ENCODE measurements at places on chromosomes 2 and 18.

DNA sequence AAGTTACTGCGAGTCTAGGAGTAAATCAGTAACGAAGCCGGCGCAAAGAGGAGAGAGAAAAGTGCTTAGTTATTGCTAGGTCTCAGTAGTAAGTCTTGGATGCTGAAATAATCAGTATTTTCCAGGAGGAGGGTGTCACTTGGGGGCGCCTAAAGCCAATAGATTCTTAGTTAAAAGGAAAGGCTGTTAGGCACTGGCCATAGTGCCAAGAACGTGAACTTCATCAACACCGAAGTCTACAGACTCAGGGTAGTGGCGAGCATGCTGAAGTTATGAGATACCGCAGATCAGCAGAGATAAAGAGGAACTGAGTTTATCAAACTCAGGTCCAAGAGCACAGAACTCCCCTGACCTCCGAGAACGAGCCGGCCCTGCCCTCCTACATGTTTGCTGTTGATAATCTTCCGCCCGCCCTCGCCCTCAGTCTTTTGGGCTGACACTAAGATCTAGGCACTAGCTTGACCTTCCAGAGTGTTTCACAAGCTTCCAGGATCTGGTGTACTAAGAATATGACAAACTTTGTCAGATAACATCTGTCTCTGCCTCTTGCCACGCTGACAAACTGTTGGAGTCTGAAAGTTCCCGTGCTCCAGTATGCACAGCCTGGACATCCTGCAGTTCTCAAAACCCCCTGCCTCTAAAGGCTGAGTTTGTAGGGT, 49.2 kb downstream of the CYB5A start:
- no peak for DNase-seq

DNA sequence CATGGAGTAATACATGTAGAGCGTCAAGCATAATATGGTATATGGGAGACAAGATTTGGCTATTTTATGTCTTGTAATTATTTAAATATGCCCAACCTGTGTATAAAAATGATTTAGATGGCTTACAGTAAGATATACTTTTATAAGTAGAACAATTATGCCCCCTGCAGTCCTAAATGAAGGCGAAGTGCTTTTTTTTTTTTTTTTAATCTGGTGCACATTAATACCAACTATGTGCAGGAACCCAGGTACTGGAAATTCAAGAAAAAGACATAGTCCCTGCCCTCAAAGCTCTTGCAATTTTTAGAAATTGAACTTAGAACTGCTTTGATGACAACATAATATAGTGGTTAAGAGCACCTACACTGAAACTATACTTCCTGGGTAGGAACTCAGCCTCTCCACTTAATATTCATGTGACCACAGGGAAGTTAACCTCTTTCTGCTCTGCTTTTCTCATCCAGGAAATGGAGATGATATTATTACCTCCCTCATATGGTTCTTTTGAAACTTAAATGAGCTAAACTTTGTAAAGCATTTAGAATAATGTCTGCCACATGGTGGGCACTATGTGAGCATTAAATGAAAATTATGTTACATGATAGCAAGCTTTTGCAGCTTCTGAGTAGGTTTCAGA, 38.1 kb downstream of the AFTPH start:
- peak; percentile 10 for DNase-seq

- DNase-seq: no peak
These were observed 105.6 kb downstream of the CEP192 start for GRCh38 chr18:13096719-13097118.

GRCh38 chr18:59029663-59030429, 109.8 kb upstream of the SEC11C start:
- DNase-seq: no peak

DNA sequence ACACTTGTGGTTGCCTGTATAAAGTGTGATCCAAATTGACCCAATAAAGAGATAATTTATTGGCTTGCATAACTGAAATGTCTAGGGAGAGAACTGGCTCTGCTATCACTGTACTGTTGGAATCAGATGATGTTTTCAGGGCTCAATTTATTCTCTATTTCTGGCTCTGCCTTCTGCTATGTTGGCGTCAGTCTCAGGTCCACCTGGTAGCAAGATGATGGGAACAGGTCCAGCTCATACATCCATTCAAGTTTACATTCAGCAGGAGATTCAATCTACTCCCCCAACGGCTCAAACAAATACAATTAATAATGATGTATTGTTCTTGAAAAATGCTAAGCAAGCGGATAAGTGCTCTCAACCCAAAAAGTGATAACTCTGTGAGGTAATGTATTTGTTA, 297.7 kb upstream of the SYT4 start:
- DNase-seq: no peak

GRCh38 chr2:143841935-143842334, 678.0 kb downstream of the ZEB2 start:
- peak; percentile 18 for DNase-seq

DNA sequence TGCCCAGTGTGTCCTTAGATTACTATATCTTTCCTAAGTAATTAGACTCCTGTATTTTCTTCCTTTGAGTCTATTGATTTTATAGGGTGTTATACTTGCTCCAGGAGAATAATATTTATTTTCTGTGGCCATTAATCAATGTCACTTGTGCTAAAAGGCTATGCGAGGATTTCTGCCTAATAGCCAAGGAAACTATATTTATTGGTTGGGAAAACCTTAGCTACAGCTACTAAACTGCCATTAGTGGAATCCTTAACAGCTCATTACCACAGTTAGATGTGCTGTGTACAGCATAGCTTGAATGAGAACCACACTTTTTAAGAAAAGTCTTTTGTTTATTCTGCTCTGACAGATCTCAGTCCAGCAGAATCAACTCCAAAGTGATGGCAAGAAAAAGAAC, 537.3 kb downstream of the ERBB4 start:
- DNase-seq: no peak

- peak; percentile 36 for DNase-seq
These were observed 147.2 kb upstream of the L3MBTL4 start for GRCh38 chr18:6561862-6562291.

DNA sequence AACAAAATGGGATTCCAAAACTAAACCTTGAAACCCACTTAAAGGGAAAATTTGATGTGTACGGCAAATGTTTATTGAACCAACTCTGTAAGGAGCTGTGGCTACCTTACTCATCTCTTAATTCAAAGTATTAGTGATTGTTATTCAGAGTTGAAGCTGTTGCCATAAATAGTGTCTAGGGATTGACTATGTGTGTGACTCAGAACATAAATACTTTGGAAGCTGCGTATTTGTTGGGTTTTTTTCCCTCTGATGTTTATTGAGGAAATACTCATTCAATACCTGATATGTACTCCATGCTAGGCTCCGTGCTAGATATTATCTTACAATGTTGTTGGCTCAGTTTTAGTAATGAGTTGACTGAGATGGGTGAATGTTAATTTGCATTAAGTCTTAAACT, 90.4 kb downstream of the PTRHD1 start:
- no peak for DNase-seq

DNA sequence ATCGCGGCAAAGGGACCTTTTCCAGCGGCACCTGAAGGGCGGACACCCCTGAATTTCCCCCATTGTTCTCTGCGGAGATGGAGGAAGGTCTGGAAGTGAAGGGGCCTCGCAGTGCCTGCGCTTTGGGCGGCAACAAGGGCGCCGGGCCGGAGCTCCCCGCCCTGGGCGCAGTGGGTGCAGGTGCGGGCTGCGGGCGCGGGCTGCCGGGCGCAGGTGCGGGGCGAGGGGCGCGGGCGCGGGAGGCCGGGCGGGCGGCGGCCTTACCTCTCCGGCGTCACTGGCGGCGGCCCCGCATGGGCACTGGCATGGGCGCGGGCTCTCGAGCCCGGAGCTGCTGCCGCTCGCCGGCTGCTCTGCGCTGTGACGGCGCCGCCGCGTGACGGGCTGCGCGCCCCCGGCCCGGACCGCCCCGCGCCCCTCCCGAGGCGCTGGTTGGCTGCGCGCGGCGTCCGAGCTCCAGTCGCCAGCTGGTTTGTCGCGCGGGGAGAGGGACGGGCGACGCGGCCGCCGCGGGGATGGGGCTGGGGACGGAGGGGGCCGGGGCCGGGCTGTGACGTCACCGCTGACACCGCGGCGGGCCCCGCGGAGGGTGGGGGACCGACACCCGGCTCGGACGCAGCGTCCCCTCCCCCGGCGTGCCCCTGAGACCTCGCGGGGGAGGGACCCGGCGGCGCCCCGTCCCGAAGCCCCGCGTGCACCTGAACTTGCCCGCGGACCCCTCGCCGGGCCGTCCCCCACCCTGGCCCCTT, at the start of gene KIF1A:
KIF1A (minus strand) TSS at position 362 of the 749 bp plus-strand sequence. CDS start 22,467 bp downstream, outside the sequence.
- peak; percentile 70 for DNase-seq

DNA sequence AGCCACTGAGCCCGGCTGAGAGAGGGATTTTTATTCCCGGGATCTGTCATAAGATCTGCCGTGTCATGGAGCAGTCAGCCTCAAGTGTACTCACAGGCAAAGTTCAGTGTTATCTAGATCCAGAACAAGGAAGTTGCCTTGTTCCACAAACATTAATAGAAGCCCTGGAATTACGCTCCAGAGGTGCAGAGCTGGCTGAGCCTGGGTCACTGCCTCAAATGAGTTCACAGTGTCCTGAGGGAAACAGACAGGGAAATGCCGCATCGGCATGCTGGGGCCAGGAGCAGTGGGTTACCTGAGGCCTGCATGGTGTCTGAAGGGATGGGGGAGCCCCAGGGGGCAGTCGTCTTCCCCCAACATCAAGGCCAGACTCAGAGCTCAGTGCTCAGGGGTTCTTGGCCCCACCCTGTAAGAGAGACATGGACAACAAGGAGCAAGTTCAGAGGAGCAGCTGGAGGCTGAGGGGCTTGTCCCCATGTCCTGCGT, 42.7 kb upstream of the ODC1 start:
- no peak for DNase-seq

- no peak for DNase-seq
These were observed 51.4 kb upstream of the MRPL33 start for GRCh38 chr2:27720004-27720551.

- no peak for DNase-seq
These were observed 21.4 kb upstream of the KCNS3 start for GRCh38 chr2:17857021-17857420.

GRCh38 chr2:42063431-42064171, 15.8 kb downstream of the PKDCC start:
- DNase-seq: no peak

Measured in NCI-H2171 treated with DMSO at 0.1 percent for 48 hours (cell line).